Caudate nucleus (tissue), 63 donors: ENCODE measurements at places on chromosomes 4 and X.

DNA sequence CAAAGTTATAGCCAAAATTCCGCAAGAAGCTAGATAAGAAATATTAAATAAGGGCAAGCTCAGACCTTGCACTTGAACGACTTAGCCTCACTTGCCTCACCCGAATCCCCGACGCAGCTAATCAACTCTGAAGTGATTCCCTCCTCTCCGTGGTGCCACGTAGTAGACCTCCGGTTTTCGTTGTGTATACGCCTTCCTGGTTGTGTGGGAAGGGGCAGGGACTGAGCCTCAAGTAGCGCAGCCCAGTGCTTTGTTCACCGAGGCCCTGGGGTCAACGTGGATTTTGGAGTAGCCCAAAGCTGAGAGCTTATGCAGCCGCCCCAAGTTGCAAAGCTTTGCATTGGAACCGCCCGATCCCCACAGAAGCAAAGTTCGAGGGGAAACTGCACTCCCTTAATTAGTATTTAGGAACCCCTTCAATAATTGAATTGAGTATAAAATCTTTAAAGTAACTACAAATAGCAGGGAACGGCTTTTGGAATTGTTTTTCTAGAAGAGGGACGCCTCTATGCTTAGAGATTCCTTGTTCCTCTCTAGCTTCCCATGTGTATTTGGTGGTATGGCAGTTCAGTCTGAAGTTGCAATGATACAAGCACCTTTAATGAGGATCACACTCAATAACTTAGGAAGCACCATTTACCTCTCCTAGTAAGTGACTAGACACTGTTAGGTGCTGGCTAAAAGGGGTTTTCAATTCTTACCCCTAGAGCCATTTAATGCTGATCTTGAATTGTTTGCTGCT lies 55.7 kb downstream of the LINC00632 start:
- DNase-seq = no peak

DNA sequence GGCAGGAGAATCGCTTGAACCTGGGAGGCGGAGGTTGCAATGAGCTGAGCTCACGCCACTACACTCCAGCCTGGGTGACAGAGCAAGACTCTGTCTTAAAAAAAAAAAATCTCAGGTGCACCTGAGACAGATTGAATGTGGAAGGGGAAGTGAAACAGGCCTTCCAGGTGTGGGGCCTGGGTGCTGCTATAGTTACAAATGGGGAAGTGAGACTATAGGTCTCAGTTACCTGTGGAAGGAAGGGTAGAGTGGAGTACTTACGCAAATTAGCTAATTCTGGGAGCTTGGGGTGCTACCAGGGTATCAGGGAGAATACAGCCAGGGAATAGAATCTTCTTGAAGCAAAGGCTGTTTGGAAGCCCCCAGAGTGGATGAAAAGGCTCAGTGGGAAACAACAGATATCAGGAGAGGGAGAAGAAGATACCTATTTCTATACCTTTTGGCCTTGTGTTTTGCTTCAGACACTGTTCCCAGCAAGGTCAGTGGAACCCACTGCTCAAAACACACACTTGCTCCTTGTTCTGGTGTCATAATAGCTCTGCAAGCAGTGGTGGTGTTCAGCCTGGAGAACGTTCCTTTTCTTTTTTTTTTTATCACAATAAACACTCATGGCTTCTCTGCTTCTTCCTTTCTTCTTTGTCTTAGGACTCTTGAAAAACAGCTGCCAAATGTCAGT lies 7.0 kb downstream of the CD38 start:
- DNase-seq = no peak

- no peak for DNase-seq
These were observed 121.8 kb downstream of the ARHGAP10 start for GRCh38 chr4:147853706-147854105.

GRCh38 chr4:152369203-152369901 lies 166.5 kb downstream of the FBXW7 start:
- DNase-seq = no peak
